ENCODE measurements at places on chromosomes 5 and 9.
A peak's percentile ranks its signal among the peaks of the same experiment; 100 is the strongest.

- no peak for DNase-seq
Measured at GRCh38 chr5:158658446-158659230, 441.1 kb downstream of the EBF1 start.

GRCh38 chr5:152465140-152465539 lies 60.1 kb upstream of the NMUR2 start:
- DNase-seq, result no peak

GRCh38 chr9:109460576-109460975 lies 37.5 kb downstream of the PTPN3 start:
- DNase-seq, result no peak

- DNase-seq, result no peak
Measured at GRCh38 chr9:35935261-35935660, 22.7 kb downstream of the OR2S2 start.

DNA sequence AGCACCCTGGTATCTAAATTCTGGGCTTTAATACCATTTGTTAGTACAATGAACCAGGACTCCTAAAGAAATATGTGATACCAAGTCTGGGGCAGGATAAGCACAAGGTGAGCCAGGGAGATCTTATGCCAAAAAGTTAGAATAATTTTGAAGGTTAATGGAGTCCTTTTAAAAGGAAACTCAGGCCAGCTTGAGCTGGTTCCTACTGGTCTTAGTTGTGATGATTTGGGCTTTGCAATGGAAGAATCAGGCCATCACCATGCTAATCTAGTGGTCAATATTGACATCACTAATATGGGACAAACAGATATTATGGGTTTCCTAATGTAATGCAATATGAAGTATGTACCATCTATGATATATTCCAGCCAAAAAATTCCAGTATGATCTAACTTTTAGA lies 7.5 kb upstream of the SPATA9 start:
- no peak for DNase-seq

DNA sequence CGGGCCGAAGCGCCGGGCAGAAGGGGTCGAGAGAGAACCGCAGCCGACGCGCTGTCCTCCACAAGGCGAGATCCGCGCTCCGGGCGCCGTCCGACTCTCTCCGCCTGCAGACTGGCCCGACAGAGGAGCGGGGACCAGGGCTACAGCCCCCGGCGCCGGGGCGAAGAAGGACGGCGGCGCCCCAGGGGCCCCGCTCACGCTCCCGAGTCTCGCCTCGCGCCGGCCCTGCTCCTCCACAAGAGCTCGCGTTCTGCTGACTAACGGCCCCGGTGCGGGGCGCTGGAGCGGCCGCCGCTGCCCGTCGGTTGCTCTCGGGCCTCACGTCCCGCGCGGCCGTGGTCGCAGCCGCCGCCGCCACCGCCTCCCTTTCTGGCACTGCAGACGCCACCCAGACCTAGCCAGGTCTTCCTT lies 338 bp downstream of the ABHD17B start:
- no peak for DNase-seq

DNA sequence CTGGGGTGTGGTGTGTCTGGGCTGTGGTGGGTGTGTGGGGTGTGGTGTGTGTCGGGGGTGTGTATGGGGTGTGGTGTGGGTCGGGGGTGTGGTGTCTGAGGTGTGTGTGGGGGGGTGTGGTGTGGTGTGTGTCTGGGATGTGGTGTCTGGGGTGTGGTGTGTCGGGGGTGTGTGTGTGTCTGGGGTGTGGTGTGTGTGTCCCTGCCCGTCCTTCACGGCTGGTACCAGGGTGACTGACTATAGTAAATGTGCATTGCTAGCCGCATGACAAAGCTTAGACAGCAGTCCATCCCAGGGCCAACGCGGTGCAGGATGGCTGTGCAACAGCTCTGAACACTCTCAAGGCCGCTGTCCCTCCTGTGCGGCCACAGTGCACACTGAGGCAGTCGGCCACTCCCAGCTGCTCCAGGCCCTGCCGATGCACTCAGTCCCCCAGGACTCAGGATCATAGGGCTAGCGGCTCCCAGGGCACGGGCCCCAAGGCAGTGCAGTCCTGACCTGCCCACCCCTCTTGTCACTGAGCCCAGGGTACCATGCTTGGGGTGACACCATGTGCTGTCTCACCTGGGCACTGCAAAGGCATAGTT lies 54.0 kb downstream of the SECISBP2 start:
- no peak for DNase-seq

DNA sequence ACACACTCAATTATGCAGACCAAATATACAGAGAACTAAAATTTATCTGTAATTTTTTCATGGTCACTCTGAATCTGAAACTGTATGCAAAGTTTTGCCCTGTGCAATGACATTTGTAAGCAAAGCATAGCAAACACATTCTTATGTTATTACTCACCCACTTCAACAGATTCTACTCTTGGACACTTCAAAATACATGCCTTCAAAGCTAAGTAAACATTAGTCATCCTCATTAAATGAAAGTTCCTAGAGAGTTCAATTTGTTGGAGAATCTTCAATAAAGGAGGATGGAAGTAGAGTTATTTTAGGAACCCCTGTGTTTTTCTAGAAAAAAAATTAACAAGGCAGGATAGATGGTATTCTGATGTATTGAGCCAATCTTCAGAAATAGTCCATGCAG lies 639.7 kb upstream of the C9orf72 start:
- DNase-seq, result no peak

DNA sequence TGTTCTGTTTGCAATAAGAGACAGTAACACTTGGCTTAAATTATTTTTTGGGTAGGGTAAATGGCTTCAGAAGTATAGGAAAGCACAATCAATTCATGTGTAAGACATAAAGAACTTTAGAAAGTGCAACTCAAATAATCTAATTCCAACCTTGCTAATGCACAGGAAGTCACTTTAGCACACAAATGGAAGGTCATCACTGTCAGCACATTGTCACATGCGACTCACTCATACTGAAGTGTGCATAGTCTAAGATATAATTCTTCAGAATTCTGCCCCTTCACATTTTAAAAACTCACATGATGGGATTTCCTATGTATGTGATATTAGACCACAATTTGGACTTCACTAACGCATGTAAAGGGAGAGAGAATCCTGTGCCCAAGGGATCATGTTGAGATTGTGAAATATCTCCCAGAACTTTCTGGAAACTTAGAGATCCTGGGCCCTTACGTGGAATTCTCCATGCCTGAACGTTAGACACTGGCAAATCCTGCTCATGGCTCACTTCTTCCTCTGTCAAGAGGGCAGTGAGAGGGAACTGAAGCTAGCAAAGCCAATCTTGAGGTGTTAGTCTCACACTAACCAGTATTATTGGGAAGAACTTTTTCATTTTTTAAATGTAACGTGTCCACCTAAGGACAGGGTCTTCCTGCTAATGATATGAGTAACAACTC lies 403.2 kb upstream of the PTGER4 start:
- no peak for DNase-seq

DNA sequence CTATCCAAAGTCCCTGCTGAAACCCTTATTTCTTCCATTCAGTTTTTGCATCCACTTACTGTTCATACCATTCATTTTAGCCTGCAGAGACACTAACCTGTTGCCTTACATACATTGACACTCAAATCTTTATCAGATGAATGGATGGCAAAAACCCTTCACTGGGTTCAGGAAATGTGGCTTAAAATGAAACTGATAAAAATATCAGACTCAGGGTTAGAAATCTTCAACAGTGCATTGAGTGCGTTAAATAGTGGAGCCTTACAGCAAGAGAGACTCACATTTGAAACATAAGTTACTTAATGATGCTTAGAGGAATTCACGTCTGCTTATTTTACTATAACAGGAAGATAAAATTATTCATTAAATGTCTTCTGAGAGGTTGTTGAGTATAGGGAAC lies 28.0 kb upstream of the BNC2 start:
- no peak for DNase-seq

DNA sequence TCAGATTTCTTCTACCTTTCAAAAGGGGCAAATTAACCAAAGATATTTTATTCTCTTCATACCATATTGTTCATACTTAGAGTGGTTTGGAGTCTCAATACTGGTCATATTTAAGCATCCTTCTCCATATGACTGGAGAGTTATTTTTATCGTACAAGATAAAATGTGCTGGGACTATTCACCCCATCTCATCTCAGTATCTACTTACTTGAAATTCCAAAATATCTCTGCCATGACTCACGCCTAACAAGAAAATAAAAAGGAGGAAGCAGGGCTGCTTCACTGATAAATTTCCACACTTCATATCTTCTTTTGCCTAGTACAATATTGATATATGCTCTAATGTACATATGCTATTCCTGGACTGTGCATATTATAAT lies 277.9 kb upstream of the CDH9 start:
- no peak for DNase-seq

GRCh38 chr5:41067714-41068568 lies 3.2 kb downstream of the MROH2B start:
- DNase-seq, result no peak

DNA sequence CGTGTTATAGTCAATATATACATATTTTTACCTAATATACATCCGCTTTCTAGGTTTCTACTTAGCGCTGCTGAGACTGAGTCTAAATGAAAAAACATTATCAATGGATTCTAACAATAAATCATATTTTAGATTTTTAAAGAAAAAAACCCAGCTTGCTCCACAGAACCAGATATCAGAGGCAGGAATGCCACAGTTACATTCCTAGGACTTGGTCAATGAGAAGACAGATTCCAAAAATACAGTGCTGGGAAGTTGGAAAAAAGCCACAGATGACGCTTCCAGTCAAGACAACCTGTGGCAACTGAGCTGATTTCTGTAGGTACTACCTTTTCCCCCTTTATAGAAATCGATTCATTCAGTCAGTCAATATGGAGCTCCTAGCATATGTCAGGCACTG lies 577 bp upstream of the CCDC112 start:
- DNase-seq, result no peak

GRCh38 chr5:79459626-79460025 lies 54.3 kb downstream of the HOMER1 start:
- no peak for DNase-seq

- no peak for DNase-seq
Measured at GRCh38 chr5:82147860-82148573, 130.1 kb downstream of the RPS23 start.

DNA sequence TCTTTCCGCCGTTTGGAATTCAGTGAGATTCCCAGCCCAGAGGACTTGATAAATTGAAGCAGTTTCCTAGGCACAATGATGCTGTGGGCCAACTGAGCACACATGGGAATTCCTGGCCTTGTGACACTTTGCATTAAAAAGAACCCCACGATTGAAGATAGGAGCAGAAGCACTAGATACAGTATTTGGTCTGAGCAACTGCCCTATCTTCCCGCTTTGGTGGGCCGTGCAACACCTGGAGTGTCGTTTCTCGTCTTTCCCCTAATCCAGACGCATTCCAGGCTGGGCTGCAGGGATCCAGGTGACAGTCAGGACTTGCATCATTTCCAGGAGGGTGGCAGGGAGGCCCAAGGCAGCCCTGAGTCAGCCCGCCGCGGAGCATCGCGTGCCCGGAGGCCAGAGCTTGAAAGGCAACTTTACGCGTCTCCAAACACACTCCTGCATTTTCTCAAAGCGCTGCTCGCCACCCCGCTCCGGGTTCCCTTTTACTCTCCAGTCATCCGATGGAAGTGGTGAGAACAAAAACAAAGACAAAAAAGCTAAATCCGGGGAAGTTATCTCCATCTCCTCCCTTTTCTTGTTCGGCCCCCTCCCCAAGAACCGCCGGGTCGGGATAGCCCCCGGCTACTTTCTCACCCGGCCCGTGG lies 753 bp upstream of the STC2 start:
- DNase-seq, result peak; percentile 66

DNA sequence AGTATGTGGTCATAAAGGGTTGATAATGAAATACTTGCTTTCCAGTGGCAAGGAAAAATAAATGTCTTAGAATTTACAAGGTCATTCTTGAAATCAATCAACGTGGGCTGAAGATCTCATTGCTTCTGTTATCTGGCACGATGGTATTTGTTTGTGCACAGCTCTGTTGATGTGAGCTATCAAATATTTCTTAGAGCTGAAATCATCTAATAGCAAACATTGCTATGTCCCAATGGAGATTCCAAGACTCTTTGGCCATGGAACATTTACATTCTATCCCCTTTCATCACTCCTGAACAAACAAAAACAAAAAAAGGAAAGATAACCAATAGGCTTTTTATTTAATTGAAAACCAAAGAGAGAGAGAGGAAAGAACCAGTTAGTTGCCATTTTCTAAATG lies 111.5 kb upstream of the CCDC152 start:
- DNase-seq, result no peak

DNA sequence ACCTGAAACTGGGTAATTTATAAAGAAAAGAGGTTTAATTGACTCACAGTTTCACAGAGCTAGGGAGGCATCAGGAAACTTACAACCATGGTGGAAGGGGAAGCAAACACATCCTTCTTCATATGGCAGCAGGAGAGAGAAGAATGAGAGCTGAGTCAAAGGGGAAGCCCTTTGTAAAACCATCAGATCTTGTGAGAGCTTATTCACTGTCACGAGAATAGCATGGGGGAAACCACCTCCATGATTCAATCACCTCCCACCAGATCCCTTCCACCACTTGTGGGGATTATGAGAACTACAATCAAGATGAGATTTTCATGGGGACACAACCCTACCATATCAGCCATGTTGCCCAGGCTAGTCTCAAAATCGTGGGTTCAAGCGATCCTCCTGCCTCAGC lies 143.4 kb downstream of the FGF18 start:
- DNase-seq, result no peak

- DNase-seq, result no peak
Measured at GRCh38 chr5:33008751-33009418, 297.8 kb downstream of the NPR3 start.

- no peak for DNase-seq
Measured at GRCh38 chr5:135472141-135472540, 20.0 kb upstream of the TIFAB start.

GRCh38 chr5:180873615-180874520 lies 12.8 kb upstream of the ZFP62 start:
- DNase-seq, result peak; percentile 38

DNA sequence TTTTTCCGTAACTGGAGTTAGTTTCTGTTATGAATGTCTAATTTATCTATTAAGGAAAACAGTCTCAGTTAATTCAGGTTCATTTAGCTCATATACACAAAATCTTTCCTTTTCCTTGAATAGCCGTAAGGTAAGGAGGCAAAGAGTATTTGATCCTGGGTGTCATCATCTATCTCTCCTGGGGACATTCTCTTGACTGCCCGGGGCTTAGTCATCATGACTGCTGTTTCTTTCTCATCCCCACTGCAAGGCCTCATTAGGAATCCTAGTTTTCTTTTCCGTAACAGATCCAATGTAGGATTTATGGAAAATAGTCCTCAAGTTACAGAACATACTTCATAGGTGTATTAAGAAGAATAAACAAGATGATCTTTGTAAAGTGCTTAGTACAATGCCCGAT lies 134.9 kb upstream of the CHD1 start:
- no peak for DNase-seq

GRCh38 chr9:79408617-79409016 lies 163.1 kb upstream of the TLE4 start:
- DNase-seq, result no peak

- DNase-seq, result peak; percentile 10
Measured at GRCh38 chr9:126667190-126668055, 53.7 kb downstream of the LMX1B start.

- DNase-seq, result no peak
Measured at GRCh38 chr9:7967851-7968250, 168.3 kb upstream of the DMAC1 start.

Measured in lung microvascular endothelial cell (primary cell).